ENCODE measurements at places on chromosomes 6 and 20.

DNA sequence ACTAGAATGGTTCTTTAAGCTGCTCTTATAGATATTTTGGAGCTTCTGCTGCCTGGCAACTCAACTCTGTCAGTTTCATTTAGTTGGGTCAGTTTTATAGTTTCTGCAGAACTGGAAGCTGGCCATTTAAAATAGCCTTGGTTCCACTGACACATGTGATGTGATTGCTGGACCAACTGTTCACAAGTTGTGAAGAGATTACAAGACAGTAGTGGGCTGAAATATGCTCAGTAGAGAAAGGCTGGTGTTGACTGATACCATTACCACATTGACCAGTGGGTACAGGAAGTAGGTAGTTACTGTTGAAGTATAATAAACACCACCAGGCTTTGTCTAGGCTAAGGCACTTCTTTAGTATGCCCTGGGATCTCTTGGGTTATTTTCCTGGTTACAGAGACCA, 39.0 kb downstream of the BCKDHB start:
- DNase-seq = no peak

GRCh38 chr6:94443701-94444100, 1024.3 kb upstream of the EPHA7 start:
- no peak for DNase-seq

DNA sequence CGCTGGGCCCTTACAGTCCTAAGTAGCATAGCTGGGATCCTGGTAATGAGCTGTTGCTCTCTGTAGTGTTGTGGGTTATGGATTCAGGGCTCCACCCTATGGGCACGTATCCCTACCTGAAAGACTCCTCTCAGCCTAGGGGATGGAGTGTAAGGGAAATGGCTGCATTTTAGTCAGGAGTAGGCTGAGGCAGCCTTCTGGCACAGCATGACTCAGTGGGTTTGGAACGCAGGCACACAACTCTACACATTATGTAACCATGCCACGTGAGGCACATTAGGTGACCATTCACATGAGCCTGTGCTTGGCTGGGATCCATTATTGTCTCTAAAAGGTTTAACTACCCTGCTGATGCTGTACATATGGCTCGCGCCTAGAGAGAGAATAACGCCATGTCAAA, 27.8 kb downstream of the HDDC2 start:
- no peak for DNase-seq

DNA sequence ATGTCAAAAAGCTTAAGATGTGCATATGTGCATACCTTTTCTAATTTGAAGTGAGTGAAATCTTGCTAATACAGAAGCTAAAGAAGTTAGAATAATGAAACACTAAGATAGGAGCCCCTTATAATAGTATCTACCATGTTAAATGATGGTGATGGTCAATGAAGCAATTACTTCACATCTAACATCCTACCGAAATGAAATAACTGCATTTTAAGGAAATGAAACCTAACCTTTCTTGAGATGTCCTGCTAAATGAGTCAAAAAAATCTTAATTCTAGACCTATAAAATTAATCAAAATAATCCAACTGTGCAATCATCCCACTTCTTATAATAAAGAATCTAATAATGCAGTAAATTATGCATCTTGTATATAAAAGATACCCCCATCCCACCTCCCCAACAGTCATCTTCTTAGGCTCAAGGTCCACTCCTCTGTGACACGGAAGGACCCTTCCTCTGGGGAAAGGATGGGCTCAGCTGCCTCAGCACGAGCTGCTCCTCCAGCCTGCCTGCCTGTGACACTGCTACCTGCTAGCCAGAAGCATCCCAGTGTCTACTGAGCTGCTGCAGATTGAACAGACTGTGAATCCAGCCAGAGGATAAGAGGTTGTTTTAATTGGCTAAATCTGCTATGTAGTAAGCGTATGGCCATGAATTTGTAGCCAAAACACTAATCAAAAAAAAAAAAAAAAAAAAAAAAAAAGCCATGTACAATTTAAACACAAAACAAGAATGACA, 129.6 kb upstream of the BEND3 start:
- DNase-seq = no peak

- no peak for DNase-seq
Observed at GRCh38 chr6:119676961-119677360, 327.4 kb upstream of the MAN1A1 start.

DNA sequence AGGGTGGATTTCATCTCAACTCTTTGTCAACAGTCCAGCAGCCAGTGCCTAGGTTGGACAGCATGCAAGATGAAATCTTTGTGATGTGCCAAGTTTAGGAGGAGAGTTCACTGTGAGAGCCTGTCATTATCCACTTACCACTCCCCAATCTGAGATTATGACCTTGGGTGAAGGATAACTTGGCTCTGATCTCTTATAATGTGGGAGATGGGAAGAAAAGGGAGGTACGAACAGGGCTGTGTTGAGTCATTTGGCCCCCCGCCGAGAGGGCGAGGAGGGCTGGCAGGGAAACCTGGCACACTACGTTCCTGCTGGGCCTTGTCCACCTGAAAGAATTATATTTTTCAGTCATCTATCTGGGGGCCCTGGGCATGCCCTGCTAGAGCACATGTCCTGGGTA, 35.8 kb downstream of the LAMA4 start:
- DNase-seq = peak; percentile 79

GRCh38 chr6:84457276-84457675, 229.8 kb upstream of the CEP162 start:
- no peak for DNase-seq
